Fibroblast of gingiva (primary cell): ENCODE measurements at places on chromosomes 4 and X.

DNA sequence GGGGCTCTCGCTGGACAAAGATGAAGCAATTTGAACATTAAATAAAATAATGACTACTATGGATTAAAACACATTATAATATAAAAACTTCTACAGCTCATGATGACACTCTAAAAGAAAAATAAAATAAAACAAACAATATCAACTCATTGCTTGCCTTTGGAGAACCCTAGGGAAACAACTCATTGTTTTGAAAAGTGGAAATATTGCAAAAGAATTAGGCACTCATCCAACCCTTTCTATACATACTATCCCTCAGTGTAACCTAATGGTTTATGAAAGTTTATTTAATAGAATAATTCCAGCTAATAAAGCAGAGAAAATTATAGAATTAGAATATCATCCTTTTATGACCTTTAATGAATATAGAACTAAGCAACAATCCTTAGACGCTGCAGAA, 718 bp downstream of the RAB40A start:
- peak; percentile 20 for DNase-seq

GRCh38 chrX:112819813-112820212, 20.8 kb downstream of the AMOT start:
- DNase-seq = no peak

DNA sequence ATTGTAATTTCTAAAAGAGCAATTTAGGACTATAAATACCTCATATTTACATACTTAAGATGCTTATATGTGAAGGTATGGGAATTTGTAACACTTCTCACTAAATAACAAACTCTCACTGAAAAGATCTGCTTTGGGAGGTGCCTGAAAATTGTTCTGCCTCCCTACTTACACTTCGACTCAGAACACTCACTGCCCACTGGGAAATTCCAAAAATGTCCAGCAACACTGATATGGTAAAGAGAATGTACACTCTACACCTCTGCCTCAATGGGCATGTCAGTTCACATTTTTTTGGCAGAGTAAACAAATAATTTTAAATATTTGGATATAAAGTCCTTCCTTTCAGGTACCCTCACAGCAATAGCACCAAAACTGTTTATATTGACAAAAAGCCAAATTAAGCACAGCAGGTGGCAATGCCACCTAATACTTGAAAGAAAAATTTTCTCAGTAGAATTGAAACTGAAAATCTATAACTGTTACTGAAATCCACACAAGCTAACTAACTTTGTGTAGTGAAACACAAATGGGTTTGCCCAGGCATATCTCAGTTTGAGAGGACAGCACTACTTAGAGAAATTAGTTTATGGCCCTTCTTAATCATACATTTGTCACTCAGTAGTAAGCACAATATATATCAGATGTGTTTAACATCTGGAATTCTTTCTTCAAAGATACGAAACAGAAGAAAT, 67.1 kb downstream of the PRDM5 start:
- DNase-seq = no peak

DNA sequence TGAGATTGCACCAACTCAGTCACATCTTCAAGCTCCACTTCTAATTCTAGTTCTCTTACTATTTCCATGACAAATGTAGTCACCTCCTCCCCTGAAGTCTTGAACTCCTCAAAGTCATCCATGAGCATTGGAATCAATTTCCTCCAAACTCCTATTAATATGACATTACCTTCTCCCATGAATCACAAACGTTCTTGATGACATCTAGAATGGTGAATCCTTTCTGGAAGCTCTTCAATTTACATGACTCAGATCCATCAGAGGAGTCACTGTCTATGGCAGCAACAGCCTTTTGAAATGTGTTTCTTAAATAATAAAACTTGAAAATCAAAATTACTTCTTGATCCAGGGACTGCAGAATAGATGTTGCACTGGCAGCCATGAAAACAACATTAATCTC, 34.5 kb downstream of the GALNTL6 start:
- no peak for DNase-seq

DNA sequence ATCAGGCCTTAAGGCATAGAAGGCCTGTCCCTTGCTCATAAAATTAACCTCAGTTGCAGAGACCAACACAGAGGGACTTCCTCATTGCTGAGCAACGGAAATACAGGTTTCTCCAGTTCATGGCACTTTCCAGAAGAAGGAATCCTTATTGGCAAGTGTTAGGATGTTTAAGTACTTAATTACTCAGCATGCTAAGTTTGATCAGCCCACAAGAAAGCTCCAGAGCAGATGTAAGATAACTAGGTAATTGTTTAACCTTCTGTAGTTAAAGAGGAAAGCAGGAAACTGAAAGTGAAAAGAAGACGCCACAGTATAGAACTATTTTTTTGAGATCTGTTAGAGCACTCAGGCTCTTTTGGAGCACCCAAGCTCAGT, 33.5 kb downstream of the SMS start:
- no peak for DNase-seq

DNA sequence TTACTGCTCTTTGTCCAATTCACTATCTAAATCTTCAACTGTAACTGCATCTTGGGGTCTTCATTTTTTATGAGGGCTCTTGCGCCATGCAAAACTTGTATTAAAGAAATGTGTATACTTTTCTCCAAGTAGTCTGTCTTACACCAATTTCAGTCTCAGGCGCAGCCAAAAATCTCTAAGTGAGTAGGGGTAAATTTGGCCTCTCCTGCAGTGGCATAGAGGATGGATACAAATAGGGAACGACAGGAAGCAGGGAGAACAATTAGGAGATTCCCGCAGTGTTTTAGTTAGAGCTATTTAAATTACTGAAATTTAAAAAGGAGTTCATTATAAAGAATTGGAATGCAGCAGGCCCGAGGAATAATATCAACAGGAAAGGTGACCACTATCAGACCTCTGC, 30.2 kb downstream of the DMP1 start:
- DNase-seq = no peak

DNA sequence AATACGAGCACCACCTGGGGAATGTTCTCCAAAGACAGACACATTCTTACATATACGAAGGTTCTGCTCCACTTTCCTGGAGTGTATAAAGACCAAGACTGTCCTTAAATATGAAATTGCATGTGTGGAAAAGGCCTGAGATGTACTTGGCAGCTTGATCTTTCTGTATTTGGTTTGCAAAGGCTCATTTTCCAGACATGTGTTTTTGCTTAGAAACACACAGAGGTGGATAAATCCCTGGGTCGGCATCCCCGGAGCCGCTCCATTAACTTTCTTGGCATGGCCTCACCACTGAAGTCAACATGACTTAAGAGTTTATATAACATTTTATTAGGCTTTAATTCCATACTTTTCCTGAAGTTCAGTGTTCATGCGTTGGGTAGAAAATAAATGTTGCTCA, 239.4 kb downstream of the LDB2 start:
- peak; percentile 76 for DNase-seq

DNA sequence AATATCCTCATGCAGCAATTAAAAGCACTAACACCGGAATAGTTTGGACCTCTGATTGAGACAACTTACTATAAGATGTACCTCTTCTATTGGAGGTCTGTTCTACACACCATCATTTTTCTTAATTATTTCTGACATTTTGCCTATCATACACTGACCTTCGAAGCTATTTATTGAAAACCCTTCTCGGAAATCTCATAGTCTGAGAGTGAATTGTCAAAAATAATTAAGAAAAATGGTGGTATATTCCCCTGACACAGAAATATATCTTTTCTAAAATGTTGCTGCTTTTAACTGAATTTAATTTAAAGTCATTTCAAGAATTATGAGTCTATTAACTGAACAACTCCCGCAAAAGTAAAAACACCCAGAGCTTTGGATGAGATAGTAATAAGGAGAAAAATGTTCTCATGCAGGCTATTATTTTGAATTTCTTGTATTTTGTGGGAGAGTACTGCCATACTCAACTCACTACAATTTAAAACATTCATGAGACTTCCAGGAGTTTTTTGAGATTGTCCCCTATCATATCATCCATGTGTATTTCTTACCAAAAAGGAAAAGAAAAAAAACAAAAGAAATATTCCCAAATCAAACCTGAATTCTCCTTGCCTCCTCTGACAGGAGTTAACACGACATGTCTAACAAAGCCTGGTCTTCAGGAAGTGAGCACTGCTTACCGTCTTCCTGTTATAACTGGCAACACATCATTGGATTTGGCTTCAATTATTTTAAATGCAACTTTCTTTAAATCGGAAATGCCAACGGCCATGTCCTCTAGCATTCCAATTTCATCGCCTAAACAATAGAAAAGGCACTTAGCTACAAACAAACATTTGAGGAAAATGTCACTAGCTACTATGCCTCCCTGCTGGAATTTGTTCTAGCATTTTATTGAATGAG, 485.3 kb downstream of the IL15 start:
- no peak for DNase-seq

- no peak for DNase-seq
These were observed 1456.6 kb downstream of the STIM2 start for GRCh38 chr4:28317221-28317620.

- DNase-seq = no peak
These were observed 17.7 kb upstream of the TMEM154 start for GRCh38 chr4:152697284-152698088.

DNA sequence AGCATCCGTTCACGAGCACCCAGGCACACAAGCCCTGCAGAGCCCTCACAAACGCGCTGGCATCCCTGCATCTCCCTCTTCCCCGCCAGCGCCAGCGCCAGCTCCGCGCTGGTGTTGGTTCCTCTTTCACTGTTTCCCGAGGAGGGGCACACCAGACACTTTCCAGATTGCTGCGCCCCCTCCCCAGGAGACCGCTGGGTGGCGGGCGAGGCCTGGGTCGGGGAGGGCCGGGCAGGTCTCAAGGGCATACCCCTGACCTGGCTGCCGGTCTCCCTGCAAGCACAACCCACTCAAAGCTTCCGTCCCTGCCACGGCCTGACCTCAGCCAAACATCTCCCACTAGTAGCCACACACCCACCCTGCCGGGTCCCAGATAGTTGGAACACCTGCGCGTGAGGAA, 2.2 kb upstream of the NKX1-1 start:
- DNase-seq = no peak
